ENCODE measurements at places on chromosomes 12 and 14. TPM values are rescaled to one million over a fixed set of nuclear protein-coding genes. Genes with fewer than 3 reads are reported as not detected.

DNA sequence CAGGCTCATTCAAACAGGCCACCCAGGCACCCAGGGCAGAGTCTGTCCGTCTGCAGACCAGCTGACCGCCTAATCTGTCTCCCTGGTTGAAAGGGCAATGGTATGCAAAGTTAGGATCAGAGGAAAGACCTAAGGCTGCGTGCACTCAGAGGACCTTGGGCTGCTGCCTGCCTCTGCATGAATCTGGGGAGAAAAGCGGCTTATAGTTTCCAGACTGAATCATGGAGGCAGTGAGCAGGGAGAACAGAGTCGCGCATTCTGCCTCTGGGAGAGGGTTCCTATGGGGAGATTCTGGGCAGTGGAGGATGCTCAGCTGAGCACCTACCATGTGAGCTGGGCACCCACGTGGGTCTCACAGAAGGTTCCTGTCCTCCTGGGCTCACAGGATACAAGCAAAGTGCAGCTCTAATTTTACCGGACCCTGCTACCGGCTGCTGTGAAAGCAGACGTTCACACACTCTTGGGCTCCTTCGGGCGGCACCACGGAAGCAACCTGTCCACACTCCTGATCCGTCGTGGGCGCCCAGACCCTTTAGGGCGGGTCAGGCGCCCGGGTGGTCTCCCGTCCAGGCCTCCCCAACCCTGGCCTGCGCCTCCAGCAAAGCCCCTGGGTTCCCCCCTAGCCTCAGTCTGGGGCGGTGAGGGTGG, 772 bp downstream of the SCARB1 start:
- DNase-seq = peak; percentile 29

DNA sequence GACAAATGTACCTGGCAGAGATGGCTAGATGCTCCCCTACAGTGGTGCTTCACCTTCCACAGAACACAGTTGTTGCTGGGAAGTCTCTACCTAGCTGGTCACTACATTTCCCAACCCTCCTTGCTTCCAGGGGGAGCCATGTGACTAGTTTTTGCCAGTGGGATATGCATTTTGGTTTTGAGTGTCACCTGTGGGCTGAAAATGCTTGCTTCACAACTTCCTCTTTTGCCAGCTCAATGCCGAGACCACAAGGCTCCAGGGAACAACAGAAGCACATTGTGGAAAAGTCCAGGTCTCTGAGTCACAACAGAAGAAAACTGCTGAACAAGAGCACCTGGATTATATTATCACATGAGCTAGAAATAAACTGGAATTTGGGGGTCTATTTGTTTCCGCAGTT, 48.5 kb upstream of the ARHGAP5 start:
- peak; percentile 83 for DNase-seq

- no peak for DNase-seq
Observed at GRCh38 chr12:121888083-121888477, 510 bp upstream of the PSMD9 start.

DNA sequence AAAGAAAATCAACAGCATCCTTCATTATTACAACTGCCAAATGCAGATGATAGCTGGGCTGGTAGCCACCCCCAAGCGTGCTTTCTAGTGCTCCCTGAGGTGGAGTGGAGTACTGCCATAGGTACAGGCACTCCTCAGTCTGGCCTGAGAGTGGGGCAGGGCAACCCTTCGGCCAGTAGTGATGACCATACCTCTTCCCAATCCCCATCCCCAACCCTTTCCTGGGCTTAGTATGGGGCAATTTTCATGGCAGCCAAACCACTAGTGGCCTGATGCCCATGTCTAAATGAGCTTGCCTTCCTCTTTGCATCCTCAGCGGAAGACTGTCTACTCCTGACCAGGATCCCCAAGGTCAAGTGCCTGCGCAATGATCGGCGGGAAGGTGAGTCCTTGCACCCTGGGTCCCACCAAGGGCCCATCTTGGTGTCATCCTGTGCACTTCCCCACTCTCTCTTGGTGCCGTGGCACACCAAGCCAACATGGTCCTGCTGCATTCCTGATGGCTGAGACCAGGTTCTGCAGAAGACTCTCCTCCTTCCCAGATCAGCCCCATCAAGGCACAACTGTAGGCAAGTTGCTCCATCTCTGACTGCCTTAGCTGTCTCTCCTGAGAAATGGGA, 65.8 kb downstream of the GALNT16 start:
- DNase-seq = no peak

GRCh38 chr14:89178800-89179535, 238.1 kb downstream of the FOXN3 start:
- peak; percentile 29 for DNase-seq

The BBOF1 gene
- total RNA-seq = 5.0 TPM
